ENCODE measurements at places on chromosomes 5 and 9.

GRCh38 chr9:29701559-29701958, 2128.3 kb upstream of the C9orf72 start:
- DNase-seq = no peak

- DNase-seq = no peak
Observed at GRCh38 chr5:56152437-56152836, 80.7 kb downstream of the ANKRD55 start.

GRCh38 chr9:75712700-75713099, 177.8 kb upstream of the PCSK5 start:
- DNase-seq = no peak

DNA sequence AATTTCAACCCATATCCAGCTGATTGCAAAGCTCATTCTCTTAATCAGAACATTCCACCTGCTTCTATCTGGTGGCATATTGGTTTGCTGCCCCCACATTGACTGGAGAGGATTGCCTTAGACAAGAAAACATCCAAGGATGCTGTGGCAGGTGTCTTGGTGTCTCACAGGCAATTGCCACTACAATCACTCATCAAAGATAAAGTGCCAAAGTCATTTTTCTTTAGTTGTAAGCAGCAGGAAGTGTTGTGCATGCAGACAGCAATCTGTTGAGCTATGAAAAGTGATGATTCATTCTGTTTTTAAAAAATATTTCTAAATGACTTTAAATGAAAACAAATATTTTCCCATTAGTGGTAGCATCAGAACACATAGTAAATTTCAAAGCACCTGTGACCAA, 53.9 kb downstream of the CDH6 start:
- DNase-seq = no peak

- no peak for DNase-seq
Observed at GRCh38 chr9:83472221-83472665, 66.0 kb downstream of the FRMD3 start.

GRCh38 chr5:95075111-95075510, 209.8 kb downstream of the MCTP1 start:
- no peak for DNase-seq

GRCh38 chr5:79171635-79172245, 60.1 kb downstream of the BHMT start:
- DNase-seq = no peak

DNA sequence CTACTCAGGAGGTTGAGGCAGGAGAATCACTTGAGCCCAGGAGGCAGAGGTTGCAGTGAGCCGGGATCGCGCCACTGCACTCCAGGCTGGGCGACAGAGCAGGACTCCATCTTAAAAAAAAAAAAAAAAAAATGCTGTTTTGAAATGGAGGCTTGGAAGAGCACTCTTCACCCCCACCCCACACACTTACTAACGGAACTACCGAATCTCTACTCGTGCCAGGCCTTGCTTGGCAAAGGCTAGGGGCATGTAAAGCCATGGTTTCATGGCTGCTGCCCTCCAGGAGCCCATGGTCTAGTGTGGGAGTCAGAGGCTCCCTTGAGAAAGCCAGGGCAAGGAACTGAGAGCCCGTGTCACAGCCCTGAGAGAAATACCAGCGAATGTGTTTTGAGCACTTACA, 21.3 kb downstream of the PCDHGC5 start:
- no peak for DNase-seq

GRCh38 chr9:36991516-36992134, 42.4 kb downstream of the PAX5 start:
- DNase-seq = no peak

DNA sequence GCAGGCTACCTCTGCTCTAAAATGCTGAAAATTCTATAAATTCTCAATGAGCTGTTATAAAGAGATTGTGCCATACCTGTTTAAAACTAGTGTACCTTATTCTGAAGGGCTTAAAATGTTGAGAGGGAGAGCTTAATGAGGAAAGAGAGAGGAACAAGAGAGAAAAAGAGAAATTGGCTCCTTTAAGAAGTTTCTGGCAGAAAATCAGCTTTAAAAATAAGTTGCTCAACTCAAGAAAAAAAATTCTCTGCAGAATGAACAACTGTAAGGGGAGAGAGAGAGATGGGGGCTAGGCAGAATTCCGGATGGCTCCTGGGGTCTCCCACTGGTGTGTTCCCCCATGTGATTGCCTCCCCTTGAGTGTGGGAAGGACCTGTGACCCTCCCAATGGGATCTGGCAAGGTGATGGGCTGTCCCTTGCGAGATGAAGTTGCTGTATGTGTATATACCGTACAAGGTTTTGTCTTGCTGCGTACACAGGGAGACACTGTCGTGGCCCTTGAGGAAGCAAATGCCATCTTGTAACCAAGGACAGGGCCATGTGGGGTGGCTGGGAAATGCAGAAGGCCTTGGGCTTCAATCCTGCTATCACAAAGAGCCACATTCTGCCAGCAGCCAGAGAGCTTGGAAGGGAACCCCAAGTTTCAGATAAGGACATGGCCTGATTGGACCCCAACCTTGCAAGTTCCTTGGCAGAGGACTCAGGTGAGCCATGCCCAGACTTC, 64.3 kb upstream of the S1PR3 start:
- no peak for DNase-seq

DNA sequence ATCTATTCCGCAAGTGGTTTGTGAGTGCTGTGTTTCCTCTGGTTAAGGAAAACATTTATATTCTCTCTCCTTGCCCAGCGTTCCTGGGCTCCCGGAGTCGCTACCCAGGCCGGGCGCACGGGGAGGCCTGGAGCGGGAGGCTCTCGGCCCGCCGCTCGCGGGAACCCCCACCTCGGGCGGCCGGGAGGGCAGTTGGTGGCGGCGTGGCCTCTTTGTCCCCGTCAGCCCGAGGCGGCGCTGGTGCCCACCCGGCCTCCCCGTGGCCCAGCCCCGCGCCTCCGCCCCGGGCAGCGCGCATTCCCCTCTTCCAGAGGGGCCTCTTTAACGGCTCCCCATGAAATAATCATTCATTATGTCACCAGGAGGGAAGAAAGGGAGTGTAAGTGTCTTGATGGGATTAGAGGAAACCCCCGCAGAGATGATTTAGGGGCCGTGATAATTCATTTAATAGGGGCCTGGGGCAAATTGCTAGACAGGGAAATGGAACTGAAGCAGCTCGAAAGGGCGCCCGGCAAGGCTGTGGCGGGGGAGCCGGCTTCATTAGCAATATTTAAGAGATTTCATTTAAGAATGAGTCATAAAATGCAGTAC, 181.9 kb upstream of the TBCA start:
- no peak for DNase-seq

Measured in stimulated activated CD8-positive, alpha-beta memory T cell treated with anti-CD3 and anti-CD28 coated beads, Interleukin-7, amount 100 ng/mL, for 1 hour (primary cell).